EH (cell line): ENCODE measurements at places on chromosomes 6 and 20.

GRCh38 chr20:40638414-40638813, 50.6 kb downstream of the MAFB start:
- no peak for DNase-seq

GRCh38 chr6:129681913-129682205, 28.1 kb downstream of the ARHGAP18 start:
- no peak for DNase-seq

GRCh38 chr6:90126181-90126580, 170.5 kb downstream of the BACH2 start:
- no peak for DNase-seq

GRCh38 chr6:14968056-14968637, 277.7 kb upstream of the JARID2 start:
- DNase-seq, result no peak

- peak; percentile 47 for DNase-seq
Measured at GRCh38 chr6:36358226-36358915, 21.7 kb upstream of the BNIP5 start.

DNA sequence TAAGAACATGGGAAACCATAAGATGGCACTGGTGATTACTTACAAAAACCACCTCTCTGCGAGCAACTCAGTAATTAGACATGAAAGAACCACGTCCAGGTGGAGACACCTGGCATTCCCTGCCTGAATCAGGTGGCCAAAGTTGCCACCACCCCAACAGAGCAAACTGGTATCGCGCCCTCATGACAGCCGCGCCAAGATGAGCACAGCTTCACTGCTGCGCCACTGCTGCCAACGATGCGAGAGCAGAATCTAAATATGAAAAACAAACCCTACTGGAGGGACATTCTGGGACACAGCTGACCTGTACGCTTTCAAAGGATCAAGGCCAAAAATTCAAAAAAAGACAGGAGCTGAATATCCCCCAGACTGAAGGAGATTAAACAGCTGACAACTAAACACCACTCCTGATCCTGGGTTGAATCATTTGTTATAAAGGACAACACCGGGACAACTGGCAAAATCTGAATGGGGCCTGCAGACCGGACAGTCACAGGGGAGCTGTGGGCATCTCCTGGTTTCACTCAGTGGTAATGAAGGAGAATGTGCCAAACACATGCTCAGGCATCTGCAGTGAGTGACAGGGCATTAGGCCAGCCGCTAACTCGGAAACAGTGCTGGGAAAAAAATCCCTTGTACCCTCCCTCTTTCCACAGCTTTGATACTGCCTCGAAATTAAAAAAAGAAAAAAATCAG, 17.4 kb downstream of the CST7 start:
- no peak for DNase-seq

GRCh38 chr6:32932132-32932868, 8.5 kb downstream of the HLA-DMB start:
- DNase-seq, result peak; percentile 61
